ENCODE measurements at places on chromosomes 12 and 14.

- no peak for DNase-seq
Observed at GRCh38 chr12:131133015-131133905, 179.6 kb downstream of the ADGRD1 start.

- no peak for DNase-seq
Observed at GRCh38 chr14:80784820-80785219, 156.7 kb downstream of the CEP128 start.

GRCh38 chr14:96587823-96588385 is 85.7 kb downstream of the PAPOLA start:
- DNase-seq, result no peak

- no peak for DNase-seq
Observed at GRCh38 chr14:71235875-71236274, 328.6 kb downstream of the PCNX1 start.

GRCh38 chr12:65329721-65330120 is 51.2 kb downstream of the MSRB3 start:
- DNase-seq, result no peak

All from activated T-cell treated with anti-CD3 and anti-CD28 coated beads for 4 hours (primary cell).